ENCODE measurements at places on chromosomes 11 and 22.

DNA sequence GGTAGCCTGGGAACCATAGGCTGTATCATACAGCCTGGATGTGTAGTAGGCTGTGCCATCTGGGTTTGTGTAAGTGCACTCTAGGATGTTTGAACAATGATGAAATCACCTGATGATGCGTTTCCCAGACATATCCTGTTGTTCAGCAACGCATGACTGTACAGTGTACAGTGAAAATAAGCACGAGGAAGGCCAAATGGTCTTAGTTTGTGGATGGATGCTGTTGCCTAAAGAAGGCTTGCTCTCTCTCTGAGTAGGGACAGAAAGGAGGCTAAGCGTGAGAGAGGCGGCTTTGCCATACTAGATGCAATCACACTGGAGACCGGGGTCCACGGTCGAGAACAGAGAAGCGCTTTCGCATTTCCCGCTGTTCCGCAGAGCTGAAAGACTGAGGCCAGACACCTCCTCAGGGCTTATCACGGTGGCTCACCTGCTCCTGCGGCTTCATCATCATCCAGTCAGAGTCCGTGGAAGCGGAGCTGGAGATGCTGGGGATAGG is 27.6 kb upstream of the APLP2 start:
- no peak for DNase-seq

DNA sequence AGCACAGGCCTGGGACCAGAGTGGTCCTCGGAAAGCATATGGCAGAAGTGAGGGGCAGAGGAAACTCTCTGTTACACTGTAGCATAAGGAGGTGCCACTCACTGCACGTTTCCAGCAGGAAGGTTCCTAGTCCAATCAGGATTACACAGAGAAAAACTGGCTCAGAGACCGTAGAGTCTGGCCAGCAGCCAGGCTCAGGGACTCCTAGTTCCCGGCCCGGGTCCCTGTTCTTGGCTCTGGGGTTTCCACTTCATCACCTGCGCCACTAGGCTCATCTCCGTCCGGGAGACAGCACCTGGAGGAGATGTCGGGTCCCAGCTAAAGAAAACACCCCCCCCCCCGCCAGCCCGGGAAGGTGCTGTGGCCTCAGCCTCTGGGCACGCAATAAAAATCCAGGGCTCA is 1.1 kb downstream of the TTLL12 start:
- no peak for DNase-seq

- no peak for DNase-seq
Measured at GRCh38 chr22:47775191-47775590, 1012.7 kb downstream of the TBC1D22A start.

- DNase-seq: no peak
Measured at GRCh38 chr22:48705917-48706605, 1121.6 kb downstream of the BRD1 start.

- no peak for DNase-seq
Measured at GRCh38 chr22:30358541-30358940, 1.7 kb downstream of the CCDC157 start.

- DNase-seq: no peak
Measured at GRCh38 chr22:39146256-39147101, 6.0 kb downstream of the CBX7 start.

GRCh38 chr22:36289406-36289870 is 36.5 kb downstream of the APOL1 start:
- DNase-seq: no peak

GRCh38 chr22:28963362-28963761 is 80.0 kb downstream of the ZNRF3 start:
- DNase-seq: no peak

DNA sequence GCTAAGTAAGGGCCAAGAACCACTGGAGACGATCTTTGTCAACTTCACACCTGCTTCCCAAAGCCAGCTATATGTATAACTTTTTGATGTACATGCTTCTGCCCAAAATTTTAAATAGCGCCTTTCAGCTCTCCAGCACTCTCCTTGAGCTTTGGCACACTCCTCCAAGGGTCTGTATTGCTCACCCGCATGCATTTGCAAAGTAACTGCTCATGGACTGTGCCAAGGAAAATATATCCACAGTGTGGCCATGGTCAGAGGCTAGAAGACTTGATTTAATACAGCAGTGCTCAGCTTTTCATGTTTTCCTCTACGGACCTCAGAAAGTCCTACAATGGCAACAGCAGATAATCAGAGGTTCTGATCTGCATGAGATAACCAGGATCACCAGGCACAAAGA is 550.1 kb downstream of the SOX6 start:
- DNase-seq: no peak

Measured in ureter (tissue), 1 donor.